Activated naive CD4-positive, alpha-beta T cell treated with anti-CD3 and anti-CD28 coated beads, Interleukin-2, amount 50 U/mL, for 72 hours (primary cell): ENCODE measurements at places on chromosomes 11 and 22.

DNA sequence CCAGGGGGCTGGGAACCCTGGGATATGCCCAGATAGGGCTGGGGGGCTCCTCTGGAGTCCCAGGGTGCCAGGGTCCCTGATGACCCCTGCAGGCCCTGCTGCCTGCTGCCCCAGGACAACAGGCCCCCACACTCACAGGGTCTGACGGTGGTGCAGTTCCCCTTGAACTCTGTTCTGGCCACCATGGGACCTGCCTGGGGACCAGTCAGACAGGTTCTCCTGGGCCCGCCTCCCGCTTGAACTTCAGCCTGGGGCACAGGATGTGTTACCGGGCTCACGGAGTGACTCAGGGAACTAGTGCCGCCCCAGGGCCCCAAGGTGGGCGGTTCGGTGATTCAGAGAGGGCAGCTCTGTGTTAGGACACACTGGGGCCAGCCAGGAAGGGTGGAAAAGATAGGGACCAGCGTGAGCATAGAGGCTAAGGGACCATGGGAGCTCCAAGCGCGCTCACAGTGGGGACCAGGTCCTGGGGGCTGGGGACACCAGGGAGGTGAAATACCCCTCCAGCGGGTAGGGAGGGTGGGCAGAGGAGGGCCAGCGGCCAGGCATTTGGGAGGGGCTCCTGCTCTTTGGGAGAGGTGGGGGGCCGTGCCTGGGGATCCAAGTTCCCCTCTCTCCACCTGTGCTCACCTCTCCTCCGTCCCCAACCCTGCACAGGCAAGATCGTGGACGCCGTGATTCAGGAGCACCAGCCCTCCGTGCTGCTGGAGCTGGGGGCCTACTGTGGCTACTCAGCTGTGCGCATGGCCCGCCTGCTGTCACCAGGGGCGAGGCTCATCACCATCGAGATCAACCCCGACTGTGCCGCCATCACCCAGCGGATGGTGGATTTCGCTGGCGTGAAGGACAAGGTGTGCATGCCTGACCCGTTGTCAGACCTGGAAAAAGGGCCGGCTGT lies 21.5 kb upstream of the TXNRD2 start:
- no peak for DNase-seq

- peak; percentile 69 for DNase-seq
Observed at GRCh38 chr11:17063171-17064002, 14.1 kb downstream of the RPS13 start.

GRCh38 chr22:35563211-35563610 lies 22.6 kb downstream of the RASD2 start:
- DNase-seq: no peak

DNA sequence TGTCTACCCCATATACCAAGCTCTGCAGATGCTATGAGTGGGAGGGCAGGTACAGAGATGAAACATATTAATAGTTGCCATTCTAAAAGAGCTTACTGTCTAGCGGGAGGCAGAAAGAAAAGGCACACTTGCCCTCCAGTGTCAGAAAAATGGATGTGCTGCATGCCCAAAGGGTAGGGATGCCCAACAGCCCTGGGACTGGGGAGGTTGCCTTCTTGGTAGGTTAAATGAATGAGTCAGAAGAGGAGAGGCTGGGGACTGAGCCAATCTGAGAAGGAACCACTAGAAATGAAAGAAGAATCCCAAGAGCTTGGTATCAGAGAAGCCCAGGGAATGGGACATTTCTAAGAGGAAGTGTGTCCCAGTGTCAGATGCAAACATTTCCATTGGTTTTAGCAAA lies 1.2 kb downstream of the BIRC3 start:
- DNase-seq: peak; percentile 41

GRCh38 chr11:59901306-59901705 lies 22.7 kb downstream of the OOSP3 start:
- no peak for DNase-seq
